ENCODE measurements at places on chromosomes 7 and 10. TPM values are rescaled to one million over a fixed set of nuclear protein-coding genes. Genes with fewer than 3 reads are reported as not detected.

HYAL4 gene
- total RNA-seq = not detected

GRCh38 chr7:150322114-150322832 lies 882 bp upstream of the LRRC61 start:
- no peak for DNase-seq

- DNase-seq = no peak
These were observed 538.5 kb downstream of the INHBA start for GRCh38 chr7:41164440-41164839.

- no peak for DNase-seq
These were observed 82.2 kb downstream of the ELMO1 start for GRCh38 chr7:37366445-37366844.

- no peak for DNase-seq
These were observed 278.3 kb downstream of the MAD1L1 start for GRCh38 chr7:1954366-1955004.

DNA sequence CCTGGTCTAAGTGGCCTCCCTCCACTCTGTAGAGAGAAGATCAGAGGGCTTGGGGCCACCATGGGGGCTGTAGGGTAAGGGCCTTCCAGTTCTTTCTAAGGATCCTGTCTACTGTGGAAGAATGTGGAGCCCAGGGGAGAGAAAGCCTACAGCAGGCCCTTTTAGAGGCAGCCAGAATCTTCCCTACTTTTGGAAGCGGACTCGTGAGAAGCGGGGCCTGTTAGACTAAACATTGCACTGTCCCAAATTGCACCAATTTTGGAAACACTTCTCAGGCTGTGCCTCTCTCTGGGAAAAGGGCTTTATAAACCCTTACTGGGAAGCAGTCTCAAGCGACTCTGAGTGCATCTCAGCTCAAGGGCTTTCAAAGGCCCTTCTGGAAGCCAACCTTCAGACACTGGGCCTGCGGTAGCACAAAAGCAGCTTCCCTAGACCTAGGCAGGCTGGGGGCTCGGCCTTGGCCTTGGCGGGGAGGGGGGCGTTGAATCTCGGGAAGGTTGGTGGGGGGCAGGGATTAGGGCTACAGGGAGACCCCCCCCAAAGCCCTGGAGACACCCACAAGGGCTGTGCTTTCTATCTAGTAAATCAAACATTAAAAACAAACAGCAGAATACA lies 298.1 kb downstream of the GFRA1 start:
- DNase-seq = no peak

DNA sequence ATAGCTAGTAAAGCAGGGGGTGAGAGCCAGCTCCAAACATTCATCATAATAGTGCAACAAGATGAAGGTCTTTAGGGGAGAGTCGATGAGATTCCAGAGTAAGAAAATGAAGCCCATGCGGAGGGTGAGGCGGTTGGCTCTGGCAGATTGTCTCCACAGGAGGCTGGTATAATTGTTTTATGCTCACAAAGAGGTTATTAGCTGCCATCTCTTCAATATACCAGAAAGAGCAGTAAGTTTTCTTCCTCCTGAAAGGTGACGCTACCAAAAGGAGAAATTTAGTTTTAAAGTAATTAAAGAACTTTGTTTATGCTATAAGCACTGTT lies 59.2 kb upstream of the KCNIP2 start:
- no peak for DNase-seq

DNA sequence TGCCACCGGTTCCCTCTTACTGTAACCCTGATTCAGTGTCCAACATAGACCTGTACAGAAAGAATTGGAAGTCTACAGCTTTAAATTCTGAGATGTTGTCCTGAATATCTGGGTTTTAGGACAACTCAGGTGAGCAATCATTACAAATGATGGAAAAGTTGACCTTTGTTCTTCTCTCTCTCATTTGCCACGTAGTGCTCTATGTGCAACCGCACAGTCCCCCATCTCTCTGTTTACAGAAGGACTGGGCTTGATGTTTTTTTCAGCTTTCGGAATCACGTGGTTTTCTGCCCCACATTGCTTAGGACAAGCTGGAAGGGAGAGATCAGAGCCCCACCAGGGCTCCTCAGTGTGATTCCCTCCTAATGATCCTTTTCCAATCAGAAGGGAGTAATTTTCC lies 22.2 kb downstream of the NEUROD6 start:
- DNase-seq = no peak

MYH16 gene
- 0.57 TPM for total RNA-seq

ZNF117 gene
- 2.5 TPM for total RNA-seq

ASL gene
- 46.9 TPM for total RNA-seq

EFCAB10 gene
- 1.7 TPM for total RNA-seq
